ENCODE measurements at places on chromosomes 16 and 17.

GRCh38 chr16:87684106-87684677 is 81.6 kb downstream of the KLHDC4 start:
- no peak for DNase-seq

GRCh38 chr16:79726902-79727301 is 126.4 kb upstream of the MAF start:
- no peak for DNase-seq

GRCh38 chr16:53034306-53034705 is 18.4 kb downstream of the CHD9NB start:
- DNase-seq = no peak

DNA sequence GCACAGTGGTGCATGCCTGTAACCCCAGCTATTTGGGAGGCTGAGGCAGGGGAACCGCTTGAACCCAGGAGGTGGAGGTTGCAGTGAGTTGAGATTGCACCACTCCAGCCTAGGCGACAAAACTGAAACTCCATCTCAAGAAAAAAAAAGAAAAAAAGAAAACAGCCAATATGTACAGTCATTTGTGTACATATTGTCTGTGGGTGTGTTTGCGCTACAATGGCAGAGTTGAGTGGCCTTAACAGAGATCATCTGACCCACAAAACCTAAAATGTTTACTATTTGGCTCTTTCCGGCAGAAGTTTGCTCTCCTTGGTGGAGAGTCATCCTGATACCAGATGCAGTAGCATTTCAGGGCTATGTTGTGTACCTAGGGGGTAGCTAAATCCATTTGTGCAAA is 57.9 kb downstream of the ARSG start:
- no peak for DNase-seq

GRCh38 chr16:54239456-54239855 is 47.1 kb downstream of the IRX3 start:
- no peak for DNase-seq

DNA sequence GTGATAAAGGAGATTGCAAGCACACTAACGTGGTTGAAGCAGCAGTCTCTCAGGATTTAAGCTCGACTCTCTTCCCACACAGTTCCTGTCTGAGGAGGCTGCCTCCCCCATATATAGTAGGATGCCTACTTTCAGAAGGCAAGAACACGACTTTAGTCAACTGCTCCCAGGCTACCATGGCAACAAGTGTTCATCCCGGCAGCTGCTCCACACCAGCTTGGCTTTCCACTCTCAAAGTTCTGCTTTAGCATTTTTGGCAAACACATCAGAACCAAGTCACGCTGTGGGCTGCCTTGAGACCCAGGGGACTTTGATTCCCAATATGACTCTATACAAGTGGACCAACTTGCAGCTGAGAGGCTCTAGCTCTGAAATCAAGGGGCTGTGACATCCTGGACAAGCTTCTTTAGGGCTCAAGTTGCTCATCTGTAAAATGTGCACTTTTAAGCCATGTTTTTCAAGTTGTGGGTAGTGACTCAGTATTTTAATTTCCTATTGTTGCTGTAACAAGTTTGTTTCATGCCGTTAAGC is 16.5 kb downstream of the ZP2 start:
- no peak for DNase-seq

- DNase-seq = no peak
These were observed 158.9 kb upstream of the CACNG5 start for GRCh38 chr17:66675991-66676371.

DNA sequence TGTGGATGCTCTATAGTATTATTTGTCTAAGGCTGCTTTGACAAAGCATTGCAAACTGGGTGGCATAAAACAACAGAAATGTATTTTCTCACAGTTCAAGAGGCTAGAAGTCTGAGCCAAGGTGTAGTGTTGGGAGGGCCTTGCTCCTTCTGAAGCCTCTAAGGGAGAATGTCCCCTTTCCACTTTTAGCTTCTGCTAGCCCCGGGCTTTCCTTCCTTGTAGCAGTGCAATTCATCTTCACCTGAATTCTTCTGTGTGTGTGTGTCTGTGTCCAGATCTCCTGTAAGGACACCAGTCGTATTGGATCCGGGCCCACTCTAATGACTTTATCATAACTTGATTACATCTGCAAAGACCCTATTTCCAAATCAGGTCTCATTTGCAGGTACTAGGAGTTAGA is 18.1 kb downstream of the KCNJ16 start:
- no peak for DNase-seq

- no peak for DNase-seq
These were observed 32.8 kb upstream of the MNT start for GRCh38 chr17:2433696-2434095.

- DNase-seq = no peak
These were observed 47.0 kb downstream of the TMC6 start for GRCh38 chr17:78081551-78081950.

DNA sequence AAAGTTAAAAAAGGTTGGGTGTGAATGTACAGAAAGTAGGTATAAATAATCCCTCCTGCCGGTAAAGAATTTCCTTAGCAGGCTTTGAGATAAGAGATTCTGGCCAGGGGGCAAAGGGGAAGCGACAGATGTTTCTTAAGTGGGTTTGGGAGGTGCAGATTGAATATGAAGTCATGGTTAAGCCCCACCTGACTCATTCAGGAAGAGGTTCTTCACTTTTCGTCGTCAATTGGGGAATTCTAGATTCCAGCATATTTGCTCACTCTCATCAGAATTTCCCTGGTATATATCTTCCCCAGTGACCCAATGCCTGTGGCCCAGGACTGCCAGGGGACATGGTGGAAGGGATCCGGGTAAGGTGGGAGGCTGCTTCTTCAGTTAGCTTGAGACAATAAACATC is 127.8 kb downstream of the CPPED1 start:
- no peak for DNase-seq

DNA sequence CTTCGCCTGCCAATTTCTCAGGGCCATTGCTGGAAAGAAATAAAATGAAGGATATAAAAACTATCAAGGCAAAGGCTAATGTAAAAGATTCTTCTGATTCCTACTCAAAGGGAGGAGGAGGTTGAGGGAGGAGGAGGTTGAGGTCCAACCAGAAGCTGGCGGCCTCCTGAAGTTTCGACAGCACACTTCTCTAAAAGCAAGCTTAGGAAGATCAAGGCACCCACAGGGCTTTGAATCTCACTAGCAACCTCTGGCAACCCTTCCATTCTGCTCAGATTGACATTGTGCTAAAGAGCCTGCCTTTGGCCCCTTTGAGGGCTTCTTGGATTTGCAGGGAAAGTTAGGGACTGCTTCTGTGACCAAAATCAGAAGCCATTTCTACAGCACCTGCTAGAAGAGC is 81.5 kb upstream of the TNRC6C start:
- DNase-seq = no peak

GRCh38 chr17:7348478-7349242 is 3.3 kb upstream of the KCTD11 start:
- no peak for DNase-seq

DNA sequence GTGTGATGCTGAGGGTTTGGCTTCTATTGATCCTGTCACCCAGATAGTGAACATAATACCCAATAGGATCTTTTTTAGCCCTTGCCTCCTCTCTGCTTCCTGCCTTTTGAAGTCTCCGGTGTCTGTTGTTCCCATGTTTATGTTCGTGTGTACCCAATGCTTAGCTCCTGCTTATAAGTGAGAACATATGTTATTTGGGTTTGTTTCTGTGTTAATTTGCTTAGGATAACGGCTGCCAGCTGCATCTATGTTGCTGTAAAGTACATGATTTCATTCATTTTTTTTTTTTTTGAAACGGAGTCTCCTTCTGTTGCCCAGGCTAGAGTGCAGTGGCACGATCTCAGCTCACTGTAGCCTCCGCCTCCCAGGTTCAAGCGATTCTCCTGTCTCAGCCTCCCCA is 23.0 kb downstream of the DUS2 start:
- no peak for DNase-seq

- no peak for DNase-seq
These were observed 7.2 kb downstream of the CPPED1 start for GRCh38 chr16:12796498-12796897.

- DNase-seq = no peak
These were observed 290.4 kb downstream of the MAP2K6 start for GRCh38 chr17:69704935-69705334.

- DNase-seq = no peak
These were observed 5.8 kb downstream of the CDIPT start for GRCh38 chr16:29857133-29857760.

DNA sequence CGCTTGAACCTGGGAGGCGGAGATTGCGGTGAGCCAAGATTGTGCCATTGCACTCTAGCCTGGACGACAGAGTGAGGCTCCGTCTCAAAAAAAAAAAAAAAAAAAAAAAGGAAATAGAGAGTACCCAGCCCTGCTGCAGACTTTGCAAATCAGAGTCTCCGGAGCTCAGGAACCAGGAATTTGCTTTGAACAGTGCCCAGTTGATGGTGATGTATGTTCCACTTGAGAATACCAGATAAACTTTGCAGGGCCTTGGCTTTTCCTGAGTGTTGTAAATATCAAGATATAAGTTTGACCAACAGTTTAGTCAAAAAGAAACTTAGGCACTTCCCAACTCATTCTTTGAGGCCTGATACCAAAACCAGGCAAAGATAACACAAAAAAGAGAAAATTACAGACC is 30.6 kb upstream of the MAP3K14 start:
- DNase-seq = no peak

DNA sequence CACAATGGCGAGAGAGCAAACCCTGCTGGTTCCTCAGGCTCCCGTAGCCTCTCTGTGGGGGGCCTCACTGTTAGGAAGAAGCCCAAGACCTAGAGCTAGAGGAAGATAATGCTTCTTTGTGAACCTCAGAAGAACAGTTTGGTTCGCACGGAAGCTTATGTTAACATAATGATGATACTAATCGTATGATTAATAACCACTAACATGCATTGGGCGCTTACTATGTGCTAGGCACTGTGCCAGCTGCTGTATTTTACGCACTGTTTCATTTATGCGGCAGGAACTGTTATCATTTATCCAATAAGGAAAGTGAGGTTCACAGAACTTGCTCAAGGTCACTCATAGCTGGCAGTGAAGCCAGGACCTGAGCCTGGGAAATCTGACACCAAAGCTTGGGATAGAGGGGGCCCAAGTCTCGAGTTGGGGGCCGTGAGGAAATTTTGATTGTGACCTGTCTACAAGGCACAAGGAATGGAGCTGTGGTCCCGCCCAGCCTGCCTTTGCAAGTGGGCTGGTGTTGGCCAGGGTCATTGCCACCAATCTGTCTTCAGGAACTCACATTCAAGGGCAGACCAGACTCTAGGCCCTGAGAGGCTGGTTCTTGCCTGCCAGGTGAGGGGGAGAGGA is 6.8 kb downstream of the PRCD start:
- DNase-seq = no peak

GRCh38 chr16:14454391-14454790 is 175.7 kb downstream of the PARN start:
- no peak for DNase-seq

GRCh38 chr16:54931120-54932014 is 702 bp downstream of the IRX5 start:
- DNase-seq = no peak

DNA sequence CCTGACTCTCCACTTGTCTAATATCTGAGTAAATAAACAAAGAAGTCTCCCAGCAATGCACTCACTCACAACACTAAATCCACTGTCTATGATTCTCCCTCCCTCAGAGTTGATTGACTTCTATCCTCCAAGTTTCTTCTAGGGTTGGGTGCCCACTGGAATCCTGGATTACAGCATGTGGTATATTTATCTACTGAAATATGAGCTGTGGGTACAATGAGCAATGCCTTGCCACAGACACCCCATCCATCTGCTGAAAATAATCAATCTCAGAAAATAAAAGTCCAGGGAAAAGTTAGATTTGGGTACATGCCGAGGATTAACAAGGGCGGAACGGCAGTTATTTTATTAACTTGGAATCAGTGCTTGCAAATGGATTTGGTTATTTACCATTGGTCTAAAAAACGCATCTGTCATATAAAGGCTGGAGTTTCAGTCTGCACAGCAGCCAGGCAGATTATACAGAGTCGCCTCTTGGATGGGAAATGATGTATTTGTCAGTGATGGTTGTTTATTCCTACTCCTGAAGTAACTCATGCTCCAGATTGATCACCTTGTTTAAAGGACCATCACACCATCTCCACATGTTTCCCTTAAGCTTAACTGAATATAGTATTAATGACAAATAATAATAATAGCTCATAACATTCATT is 193.9 kb upstream of the SOX9 start:
- no peak for DNase-seq

DNA sequence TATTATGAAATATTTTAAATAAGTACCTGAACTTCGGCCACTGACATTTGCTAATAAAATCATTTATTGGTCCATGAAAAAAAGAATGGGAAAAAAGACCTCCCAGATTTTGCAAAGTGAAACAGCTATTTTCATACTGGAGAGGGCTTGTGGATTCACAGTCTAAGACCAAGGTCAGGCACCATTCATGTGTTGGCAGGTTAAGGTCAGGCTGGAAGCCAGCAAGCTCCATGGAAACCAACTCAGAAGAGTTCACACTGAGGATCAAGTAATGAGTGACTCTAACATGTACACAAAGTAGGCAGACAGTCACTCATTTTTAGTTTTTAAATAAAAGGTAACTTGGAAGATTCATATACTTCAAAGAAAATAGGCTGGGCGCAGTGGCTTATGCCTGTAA is 3.4 kb downstream of the DNAJA2 start:
- DNase-seq = no peak

GRCh38 chr17:57549468-57549867 is 195.6 kb downstream of the CCDC182 start:
- no peak for DNase-seq

DNA sequence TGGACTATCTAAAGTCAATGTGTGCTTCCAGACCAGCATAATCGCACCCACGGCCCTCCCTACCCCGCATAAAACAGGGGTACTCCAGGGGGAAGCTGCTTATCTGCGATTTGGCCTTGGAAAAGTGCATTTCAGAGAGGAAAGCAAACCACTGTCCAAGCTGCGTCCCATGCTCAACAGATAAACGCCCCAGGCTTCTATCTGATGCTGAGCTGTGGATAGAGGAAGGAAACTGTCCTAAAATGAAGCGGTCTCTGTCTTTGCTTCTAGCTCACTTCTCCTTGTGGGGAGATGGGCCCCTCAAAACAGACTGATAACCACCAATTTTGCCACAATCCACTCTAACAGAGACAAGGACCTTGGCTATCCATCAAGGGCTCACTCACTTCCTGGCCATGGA is 160.5 kb upstream of the TNRC6C start:
- no peak for DNase-seq

- no peak for DNase-seq
These were observed 48.8 kb downstream of the PIMREG start for GRCh38 chr17:6492892-6493674.

DNA sequence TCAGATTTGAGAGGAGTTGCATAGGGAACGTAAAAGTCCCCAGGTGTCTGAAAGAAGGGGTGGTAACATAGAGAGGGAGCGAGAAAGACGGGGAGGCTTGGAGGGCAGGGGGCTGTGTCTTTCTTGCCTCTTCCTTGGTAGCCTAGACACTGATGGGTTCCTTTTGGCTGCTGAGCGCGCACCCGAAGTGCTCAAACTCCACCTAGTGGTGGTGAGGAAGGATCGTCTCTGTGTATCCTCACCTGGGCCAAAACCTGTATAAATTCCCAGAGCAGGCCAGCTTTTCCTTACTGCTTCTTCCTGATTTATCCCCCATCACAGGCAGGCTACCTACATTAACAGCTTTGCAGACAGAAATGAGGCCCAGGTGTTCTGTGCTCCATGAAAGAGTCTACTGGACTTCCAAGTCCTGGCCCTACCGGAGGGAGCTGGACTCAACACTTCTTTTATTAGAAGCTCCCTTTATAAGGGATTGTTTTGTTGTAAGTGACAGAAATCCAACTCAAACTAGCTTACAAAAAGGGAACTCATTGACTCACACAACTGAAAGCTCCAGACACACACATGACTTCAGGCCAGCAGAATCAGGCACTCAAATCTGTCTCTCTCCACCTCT is 5.5 kb upstream of the SLC25A35 start:
- no peak for DNase-seq

GRCh38 chr16:89395150-89396142 is 94.9 kb downstream of the ANKRD11 start:
- peak; percentile 83 for DNase-seq

All from thoracic aorta (tissue), 2 donors.